NCI-H1694 treated with DMSO at 0.1 percent for 48 hours (cell line): ENCODE measurements at places on chromosomes 4 and X.

- no peak for DNase-seq
These were observed 1049.1 kb upstream of the TENM3 start for GRCh38 chr4:181194096-181194495.

DNA sequence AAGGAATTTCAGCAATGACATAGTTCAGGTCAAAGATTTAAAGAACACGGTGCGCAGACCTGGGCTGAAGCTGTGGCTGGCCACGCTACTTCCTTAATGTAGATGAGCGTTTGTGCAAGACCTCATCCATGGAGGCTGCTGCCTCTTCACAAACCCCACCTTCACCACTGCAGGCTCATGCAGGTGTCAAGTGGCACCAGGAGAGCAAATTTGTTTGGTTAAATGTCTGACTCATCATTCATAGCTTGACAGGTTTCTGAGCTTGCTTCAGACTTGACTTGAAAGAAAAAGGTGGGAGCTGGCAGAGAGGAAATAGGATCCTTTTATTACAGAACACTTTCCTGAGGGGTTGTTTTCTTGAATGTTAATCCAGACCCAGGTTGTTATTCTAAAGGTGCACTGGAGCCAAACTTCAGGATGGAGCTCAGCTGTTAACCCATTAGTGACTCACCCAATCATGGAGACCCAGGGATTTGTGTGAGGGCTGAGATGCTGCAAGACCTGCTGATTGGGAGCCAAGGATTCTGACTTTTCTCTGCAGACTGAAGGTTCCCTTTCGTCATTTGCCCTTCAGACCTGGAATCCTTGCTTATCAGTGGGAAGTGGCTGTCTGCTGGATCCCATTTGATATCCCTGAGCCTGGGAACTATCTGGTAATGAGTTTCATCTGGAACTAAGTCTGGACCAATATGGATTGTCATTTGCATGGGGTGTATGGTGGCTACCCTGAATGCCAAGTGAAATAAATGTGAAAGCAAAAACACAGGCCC is 315.3 kb downstream of the PTTG2 start:
- no peak for DNase-seq

GRCh38 chr4:112152521-112152920 is 7.3 kb downstream of the FAM241A start:
- no peak for DNase-seq

DNA sequence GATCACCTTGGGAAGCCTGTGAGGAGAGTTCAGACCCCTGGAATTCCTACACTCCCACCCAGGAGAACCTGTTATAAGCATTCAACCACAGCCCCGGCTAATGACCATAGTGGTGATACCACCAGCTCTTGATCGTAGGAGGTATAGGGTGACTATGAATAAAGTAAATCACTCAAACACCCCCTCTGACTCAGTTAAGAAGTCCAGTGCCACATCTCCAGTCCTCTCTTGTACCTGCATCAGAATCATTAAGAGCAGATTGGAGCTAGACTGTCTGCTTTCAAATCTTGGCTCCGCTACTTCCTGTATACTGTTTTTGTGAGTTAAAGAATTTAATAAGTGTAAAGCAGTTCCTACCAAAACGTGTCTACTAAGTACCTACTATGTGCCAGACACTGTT is 565.1 kb upstream of the DIPK2B start:
- DNase-seq, result no peak

- peak; percentile 51 for DNase-seq
These were observed 68.0 kb downstream of the OPHN1 start for GRCh38 chrX:68365341-68365740.

- no peak for DNase-seq
These were observed 3.6 kb upstream of the TDO2 start for GRCh38 chr4:155899891-155900290.
